GM23338 (cell line): ENCODE measurements at places on chromosomes 2 and 18. TPM values are rescaled to one million over a fixed set of nuclear protein-coding genes. Genes with fewer than 3 reads are reported as not detected.

The BCL2L11 gene
- total RNA-seq: 21.0 and 22.5 TPM in 2 replicates

The ACMSD gene
- total RNA-seq: not detected in 2 replicates

The ABHD1 gene
- 0.19 and 0.38 TPM in 2 replicates for total RNA-seq

The GNAL gene
- total RNA-seq: 21.2 and 21.6 TPM in 2 replicates

The GPR45 gene
- 0.21 and 0.23 TPM in 2 replicates for total RNA-seq

The XDH gene
- 0.58 and 0.87 TPM in 2 replicates for total RNA-seq

The PDK1 gene
- 25.6 and 26.5 TPM in 2 replicates for total RNA-seq

DNA sequence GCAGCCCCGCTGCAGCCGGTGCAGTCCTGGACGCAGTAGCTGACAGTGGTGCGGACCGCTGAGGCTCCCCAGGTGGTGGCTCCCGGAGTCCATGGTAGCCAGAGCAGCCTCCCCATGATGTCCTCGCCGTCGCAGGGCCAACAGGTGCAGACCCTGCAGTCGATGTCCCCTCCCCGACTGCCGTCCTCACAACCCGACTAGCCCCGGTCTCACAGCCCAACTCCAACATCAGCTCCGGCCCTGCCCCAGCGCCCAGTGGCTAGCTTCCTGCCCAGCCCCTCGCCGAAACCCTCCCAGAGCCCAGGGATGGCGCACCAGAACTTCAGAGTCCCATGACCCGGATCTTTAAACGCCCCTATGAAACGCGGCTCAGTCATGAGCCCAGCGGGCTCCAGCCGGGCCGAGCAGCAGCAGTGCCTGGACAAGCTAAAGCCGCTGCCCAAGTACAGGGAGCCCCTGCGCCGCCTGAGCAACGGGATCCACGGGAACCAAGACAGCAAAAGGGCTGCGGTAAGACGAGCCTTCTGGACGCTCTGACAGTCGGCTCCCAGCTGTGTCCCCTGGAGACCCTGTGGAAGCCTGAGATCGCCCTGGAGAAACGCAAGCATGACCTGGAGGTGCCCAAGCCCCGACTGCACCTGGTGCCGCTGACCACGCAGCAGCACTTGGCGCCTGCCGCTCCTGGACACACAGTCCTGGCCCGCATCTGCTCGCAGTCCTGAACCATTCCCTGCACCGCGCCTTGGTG lies 53.8 kb upstream of the TUBA3E start:
- no peak overlapping the region for H3K27ac ChIP-seq
- no peak for DNase-seq
- H3K4me3 ChIP-seq: no peak overlapping the region
- no peaks in the 10 kb centered on the region for H3K4me1 ChIP-seq
- H3K36me3 ChIP-seq: no peaks in the 10 kb centered on the region

DNA sequence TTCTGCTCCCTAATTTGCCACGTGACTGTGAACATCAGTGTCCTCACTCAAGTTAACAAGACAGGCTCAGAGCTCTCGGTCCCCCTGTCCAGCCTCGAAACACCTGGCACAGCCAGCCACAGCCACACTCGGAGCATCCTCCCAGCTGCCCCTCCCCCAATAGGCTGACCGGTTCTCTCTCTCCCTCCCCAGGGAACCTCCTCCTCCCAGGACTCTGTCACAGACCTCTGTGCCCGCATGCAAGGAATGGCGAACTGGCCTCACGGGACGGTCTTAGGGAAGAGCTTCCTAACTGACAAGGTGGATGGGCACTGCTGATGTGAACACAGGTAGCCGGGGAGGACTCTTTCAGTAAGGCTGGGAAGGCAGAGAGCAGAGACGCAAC lies 18.8 kb downstream of the CYP26B1 start:
- no peak overlapping the region for H3K27ac ChIP-seq
- H3K4me3 ChIP-seq: no peak overlapping the region
- H3K27me3 ChIP-seq: no peaks in the 10 kb centered on the region
- no peak for DNase-seq
- H3K36me3 ChIP-seq: no peaks in the 10 kb centered on the region
- peaks cover 8% of the 10 kb centered on the region; the same call in 1 of the 2 replicates for H3K4me1 ChIP-seq

GRCh38 chr2:44937688-44938240 lies 3.7 kb upstream of the SIX3 start:
- H3K4me3 ChIP-seq: peak overlapping the region; percentile 66
- peaks cover 100% of the 10 kb centered on the region for H3K27me3 ChIP-seq
- H3K36me3 ChIP-seq: no peaks in the 10 kb centered on the region
- H3K4me1 ChIP-seq: peaks cover 64% of the 10 kb centered on the region

- H3K4me3 ChIP-seq: no peak overlapping the region
- H3K4me1 ChIP-seq: no peaks in the 10 kb centered on the region
- H3K27ac ChIP-seq: no peak overlapping the region
- no peaks in the 10 kb centered on the region for H3K27me3 ChIP-seq
Observed at GRCh38 chr2:81981585-81981984, 1677.0 kb upstream of the LRRTM1 start.

DNA sequence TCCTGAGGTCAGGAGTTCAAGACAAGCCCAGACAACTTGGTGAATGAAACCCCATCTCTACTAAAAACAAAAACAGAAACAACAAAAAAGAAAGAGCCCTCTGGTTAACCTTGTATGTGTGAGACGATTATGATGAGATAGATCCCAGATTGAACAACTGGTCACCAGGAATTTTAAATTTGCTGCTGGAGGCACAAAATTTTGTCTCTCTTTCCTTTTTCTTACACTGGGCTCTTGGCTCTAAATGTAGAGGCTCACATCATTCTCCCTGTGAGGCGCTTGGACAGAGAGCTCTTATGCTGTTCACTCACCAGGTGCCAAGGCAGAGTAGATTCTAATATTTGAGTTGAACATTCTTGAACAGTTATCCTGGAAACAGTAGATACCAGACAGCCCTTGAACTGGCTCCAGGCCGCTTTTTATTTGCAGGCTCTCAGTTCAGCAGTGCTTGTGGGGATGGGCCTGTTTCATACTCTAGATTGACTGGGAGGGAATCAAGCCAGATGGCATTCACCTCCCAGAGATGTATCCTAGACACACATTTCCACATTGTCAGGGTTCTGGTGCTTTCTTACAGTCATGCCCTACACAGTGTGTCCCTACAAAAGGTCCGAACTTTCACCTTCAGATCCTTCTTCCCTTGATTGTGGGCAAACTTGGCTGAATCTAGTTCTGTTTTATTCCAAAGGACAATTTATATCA lies 1159.6 kb downstream of the RPIA start:
- peaks cover 10% of the 10 kb centered on the region; the same call in 1 of the 2 replicates for H3K36me3 ChIP-seq
- no peak for DNase-seq
- H3K27me3 ChIP-seq: no peaks in the 10 kb centered on the region

- DNase-seq: no peak
- no peak overlapping the region for H3K4me3 ChIP-seq
- no peaks in the 10 kb centered on the region for H3K27me3 ChIP-seq
- H3K36me3 ChIP-seq: no peaks in the 10 kb centered on the region
- peaks cover 25% of the 10 kb centered on the region for H3K4me1 ChIP-seq
Observed at GRCh38 chr18:987325-988186, 82.9 kb downstream of the ADCYAP1 start.
